ENCODE measurements at places on chromosomes 1 and 21.

DNA sequence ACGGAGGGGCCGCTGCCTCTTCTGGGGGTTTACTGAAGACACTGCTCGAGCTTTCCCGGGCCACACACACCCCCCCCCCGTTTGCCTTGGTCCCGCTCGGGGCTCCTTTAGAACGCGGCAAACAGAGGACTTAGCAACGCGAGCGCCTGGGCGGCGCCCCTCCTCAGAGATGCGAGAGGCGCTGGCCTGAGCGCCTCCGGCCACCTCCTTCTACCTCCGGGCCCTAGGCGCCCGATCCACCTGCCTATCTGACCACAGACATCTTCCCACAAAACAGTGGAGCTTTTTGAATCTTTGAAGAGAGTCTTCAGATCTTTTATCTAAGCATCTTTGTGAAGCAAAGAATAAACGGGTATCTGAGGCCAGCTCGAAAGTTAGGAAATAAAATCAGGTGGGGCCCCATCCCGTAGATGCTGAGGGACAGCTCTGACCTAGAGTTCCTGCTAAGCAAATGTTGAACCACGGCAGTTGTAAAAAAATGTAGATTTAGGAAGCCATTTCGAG is 436 bp upstream of the TTLL7 start:
- no peak for DNase-seq

DNA sequence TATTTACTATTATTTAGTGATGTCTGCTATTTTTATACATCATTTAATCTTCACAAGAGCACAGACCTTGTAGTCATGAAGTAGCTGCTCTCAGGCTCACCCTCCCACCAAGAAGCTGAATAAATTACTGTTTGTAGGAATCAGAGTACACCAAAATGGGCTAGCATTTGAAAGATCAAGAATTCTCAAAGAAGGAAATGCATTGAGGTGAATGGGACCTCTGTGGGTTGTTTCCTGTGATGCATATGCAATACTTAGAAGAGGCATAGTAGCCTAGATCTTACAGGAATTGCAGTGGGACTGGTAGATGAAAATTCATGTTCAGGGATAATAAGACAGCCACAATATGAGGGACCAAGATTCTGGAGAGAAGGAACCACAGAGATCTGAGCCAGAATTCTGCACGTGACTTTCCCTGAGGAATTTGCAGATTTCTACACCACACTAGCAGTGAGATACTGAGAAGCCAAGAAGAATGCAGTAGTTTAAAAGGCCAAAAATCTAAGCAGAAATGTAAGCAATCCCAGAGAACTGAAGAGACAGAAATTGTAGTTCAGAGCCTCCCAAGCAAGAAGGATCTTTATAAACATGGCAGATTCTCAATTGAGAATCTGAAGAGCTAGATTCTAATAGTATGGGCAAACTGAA is 307.0 kb downstream of the ST6GALNAC3 start:
- no peak for DNase-seq

GRCh38 chr1:22196641-22197040 is 53.7 kb upstream of the WNT4 start:
- DNase-seq = no peak

GRCh38 chr1:2391931-2392509 is 379 bp downstream of the RER1 start:
- no peak for DNase-seq

GRCh38 chr1:159965263-159965662 is 11.2 kb upstream of the SLAMF9 start:
- no peak for DNase-seq

- no peak for DNase-seq
Measured at GRCh38 chr1:93659822-93660503, 21.7 kb downstream of the BCAR3 start.

- DNase-seq = no peak
Measured at GRCh38 chr1:158570480-158570879, at the start of gene OR6P1. Gene OR6P1 (minus strand): TSS chr1:158570580. CDS start chr1:158563604, 6,976 bp downstream.

DNA sequence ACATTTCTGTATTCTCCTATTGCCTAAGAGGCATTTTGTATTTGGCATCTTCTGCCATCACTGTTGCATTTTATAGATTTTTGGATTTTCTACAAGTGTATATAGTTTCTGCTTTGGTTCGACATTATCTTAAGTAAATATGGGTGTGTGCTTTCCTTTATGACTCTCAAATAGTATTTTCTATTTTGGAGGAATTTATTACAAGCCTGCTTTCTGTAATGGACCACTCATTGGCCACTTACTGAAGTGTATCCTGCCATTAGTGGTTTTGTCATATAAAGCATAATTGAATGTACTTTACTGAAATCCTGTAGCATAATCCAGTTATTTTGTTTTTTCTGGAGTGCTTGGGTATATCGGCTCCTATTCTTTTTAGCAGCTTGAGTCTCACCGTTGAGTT is 184.3 kb downstream of the PATJ start:
- no peak for DNase-seq

DNA sequence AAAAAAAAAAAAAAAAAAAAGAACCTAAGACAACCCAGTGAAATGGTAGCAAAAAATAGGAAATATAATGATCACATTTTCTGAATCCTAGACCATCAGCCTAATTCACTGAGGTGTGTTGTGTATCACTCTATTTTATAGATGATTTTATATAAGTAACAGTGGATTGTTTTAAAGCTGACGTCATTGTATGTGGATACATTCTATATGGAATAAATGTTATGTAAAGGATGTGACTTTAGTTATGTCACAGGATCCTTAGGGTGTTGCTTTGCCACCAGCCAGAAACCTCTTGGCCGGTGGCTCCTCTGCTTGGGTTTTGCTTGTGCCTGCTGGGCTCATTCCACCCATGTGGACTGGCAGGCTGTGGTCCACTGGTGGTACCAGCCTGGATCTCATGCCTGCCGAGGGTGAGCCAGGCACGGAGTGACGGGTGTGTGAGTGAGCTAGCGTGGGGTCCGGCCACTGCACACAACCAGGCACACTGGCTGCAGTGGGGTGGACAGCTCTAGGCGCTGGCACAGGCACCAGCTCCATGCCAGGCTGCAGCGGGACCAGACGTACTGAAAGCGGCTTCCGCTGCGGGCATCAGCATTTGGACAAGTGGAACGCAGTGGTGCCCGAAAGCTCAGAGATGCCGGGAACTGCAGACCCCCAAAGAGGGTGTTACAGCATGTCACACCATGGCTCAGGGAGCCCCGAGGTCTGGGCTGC is 44.5 kb downstream of the ZBTB8OS start:
- no peak for DNase-seq

DNA sequence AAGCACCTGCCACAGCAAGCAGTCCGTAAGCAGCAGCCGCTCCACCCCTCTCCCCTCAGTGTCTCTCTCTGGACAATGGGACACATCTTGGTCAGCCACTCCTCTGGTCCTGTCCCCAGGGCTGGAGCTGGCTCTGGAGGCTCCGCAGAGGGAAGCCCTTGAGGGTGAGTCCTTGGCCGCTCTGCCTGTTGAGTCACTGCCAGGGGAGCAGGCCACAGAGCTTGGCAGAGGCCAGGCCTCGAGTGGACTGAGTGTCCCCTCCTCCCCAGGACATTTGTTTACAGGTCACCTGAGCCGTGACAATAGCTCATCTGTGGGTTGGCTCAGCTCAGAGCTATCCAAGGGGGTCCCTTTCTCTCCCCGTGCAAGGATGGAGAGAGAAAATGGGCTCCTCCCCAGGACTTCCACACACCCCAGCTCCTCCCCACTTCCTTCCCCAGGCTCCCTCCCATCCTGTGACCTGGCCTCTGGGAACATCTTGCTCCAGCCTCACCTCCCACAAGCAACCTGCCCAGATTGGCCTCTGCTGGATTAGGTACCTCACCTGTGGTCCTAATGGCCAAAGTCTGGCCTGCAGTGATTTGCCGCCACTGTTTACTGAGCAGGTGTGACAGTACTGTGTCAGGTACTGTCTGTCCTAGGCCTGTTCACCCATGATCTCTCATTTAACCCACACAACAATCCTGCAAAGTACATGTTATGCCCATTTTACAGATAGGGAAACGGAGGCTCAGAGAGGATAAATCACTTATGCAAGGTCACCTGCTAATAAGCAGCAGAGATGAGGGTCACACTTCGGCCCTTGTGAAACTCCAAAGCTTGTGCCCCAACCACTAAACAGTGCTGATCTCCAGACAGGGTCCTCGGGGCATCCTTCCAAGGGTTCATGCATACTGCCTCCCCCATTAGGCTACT is 4.8 kb downstream of the FAM131C start:
- peak; percentile 24 for DNase-seq
